ENCODE measurements at places on chromosomes 4 and X. TPM values are rescaled to one million over a fixed set of nuclear protein-coding genes. Genes with fewer than 3 reads are reported as not detected.

DNA sequence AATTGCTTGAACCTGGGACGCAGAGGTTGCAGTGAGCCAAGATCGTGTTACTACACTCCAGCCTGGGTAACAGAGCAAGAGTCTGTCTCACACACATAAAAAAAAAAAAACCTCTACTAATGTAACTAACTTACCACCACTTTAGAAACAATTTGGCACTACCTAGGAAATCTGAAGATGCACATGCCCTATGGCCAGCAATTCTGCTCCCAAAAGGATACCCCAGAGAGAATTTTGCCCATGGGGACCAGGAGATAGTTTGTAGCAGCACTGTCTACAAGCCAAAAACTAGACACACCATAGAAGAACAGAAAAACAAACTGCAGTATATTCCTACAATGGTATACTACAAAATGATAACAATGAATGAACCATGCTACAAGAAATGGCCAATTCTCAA, 37.5 kb downstream of the USP46 start:
- no peak for DNase-seq

DNA sequence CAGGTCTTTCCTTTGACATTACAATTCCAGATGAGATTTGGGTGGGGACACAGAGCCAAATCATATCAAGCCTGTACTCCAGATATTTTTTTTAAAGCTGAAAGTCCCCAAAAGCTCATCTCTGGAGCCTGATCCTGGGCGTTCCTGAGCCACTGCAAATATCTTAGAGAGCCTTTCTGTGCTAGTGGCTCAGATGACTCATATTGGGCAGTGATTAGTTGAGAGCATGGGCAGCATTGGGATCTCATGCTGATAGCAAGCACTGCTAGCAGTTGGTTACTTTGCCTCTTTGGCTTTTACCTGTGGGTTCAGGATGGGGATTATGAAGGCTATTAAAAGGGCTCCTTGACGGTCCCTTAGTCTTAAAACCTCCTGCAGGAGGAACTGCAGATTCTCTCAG, 51.4 kb upstream of the SCRG1 start:
- DNase-seq: no peak

GRCh38 chrX:121479406-121479805, 432.0 kb downstream of the GLUD2 start:
- DNase-seq: no peak

The RPS6KA6 gene
- total RNA-seq: 6.1 TPM

The KCTD8 gene
- total RNA-seq: not detected
